ENCODE measurements at places on chromosomes 7 and 10.

- no peak for DNase-seq
Measured at GRCh38 chr10:77296534-77297392, 340.8 kb downstream of the KCNMA1 start.

GRCh38 chr7:100119970-100120732, 717 bp downstream of the CNPY4 start:
- no peak for DNase-seq

DNA sequence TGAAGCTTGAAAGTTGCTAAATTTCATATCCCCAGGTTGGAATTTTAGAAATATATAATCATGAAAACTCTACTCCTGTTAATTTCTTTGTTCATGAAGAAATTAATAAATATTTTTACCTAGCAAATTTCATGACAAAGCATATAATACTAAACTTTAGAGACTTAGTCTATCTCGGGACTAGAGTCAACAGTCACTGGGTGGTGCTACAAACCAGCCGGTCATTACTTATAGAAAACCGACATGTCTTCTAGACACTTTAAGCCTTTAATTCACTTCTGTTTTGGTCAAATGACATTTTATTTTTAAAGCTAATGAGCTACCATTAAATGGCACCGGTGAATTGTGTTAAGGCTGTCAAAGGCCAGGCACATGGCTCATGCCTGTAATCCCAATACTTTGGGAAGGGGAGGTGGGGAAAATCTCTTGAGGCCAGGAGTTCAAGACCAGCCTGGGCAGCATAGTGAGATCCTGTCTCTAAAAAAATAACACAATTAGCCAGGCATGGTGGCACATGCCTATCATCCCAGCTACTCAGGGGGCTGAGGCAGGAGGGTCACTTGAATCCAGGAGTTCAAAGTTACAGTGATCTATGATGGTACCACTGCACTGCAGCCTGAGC, 270.1 kb downstream of the CACNA2D1 start:
- no peak for DNase-seq

- DNase-seq, result no peak
Measured at GRCh38 chr7:75966190-75966961, 28.0 kb downstream of the TMEM120A start.

DNA sequence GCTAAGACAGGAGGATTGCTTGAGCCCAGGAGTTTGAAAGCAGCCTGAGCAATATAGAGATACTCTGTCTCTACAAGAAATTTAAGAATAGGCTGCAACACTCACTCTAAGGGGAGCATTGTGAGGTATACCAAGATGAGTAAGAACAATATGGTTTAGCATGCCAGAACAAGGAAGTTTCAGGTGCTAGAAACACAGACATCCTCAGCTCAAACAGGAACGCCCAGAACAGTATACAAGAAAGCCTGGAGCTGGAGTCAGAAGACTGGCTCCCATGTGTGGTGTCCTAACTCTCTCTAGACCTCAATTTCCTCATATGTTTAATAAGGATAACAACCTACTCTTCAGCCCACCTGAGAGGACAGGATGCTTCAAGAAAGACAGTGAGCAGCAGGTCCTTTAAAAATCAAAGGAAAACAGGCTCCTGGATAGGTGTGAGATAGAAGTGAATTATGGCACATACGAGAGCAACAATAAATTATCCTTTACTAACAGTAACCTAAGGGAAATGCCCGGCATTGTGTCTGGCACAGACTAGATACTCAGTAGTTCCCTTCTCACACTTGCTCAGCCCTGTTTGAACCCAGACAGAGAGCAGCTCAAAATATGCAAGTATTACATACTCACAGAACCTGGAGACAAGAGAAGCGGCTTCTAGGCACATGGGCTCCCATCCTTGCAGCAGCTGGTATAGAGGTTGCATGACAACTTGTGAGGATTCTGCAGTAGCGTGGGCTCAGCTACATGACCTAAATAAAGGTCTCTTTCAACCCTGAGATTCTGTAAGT, 45.4 kb downstream of the KAT6B start:
- DNase-seq, result no peak

DNA sequence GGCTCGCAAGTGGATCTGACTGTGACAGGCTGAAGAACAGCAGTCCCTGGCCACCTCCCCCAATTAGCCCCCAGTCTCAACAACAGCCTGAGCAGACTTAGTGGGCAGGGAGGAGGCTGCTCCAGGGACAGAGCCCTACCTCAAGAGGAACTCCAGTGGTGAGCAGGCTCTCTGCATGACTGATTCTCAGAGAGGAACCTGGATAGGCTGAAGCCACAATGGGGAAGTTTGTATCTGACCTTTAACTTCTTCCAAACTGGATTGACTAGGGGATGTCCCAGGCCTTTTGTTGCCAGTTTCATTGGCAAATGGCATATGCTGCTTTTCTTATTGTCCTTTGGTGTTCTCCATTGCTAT, 93.0 kb downstream of the ARHGAP22 start:
- no peak for DNase-seq
